SJCRH30 (cell line): ENCODE measurements at places on chromosomes 5 and 9. TPM values are rescaled to one million over a fixed set of nuclear protein-coding genes. Genes with fewer than 3 reads are reported as not detected.

Gene FSD1L
- 3.1 and 6.4 TPM in 2 replicates for total RNA-seq

Gene MED10
- 13.7 and 14.8 TPM in 2 replicates for total RNA-seq

Gene RNF224
- not detected in 2 replicates for total RNA-seq

Gene STPG3
- not detected in 2 replicates for total RNA-seq

Gene ASPN
- 0.06 TPM in 1 of 2 replicates, not detected in the other for total RNA-seq

Gene CAMK2A
- total RNA-seq: 0.41 and 0.42 TPM in 2 replicates

Gene NUP214
- total RNA-seq: 33.2 and 36.1 TPM in 2 replicates

Gene COL5A1
- total RNA-seq: 30.9 and 32.1 TPM in 2 replicates

Gene SLC31A2
- total RNA-seq: 21.6 and 23.0 TPM in 2 replicates

Gene NTNG2
- total RNA-seq: 0.15 and 0.26 TPM in 2 replicates

Gene IPPK
- 15.8 and 16.7 TPM in 2 replicates for total RNA-seq

Gene KIF24
- total RNA-seq: 5.9 and 6.8 TPM in 2 replicates

Gene IRX4
- total RNA-seq: not detected in 2 replicates

Gene MTMR12
- 19.8 and 19.9 TPM in 2 replicates for total RNA-seq

Gene SPATA31C1
- 0.10 and 0.14 TPM in 2 replicates for total RNA-seq

Gene TMEM174
- not detected in 2 replicates for total RNA-seq

Gene CEP72
- total RNA-seq: 8.1 and 9.8 TPM in 2 replicates

Gene SOWAHA
- total RNA-seq: 0.02 and 0.08 TPM in 2 replicates

Gene DOK3
- 3.0 and 6.2 TPM in 2 replicates for total RNA-seq

Gene LCP2
- total RNA-seq: not detected in 2 replicates

Gene RLN1
- not detected in 2 replicates for total RNA-seq

Gene TNFSF8
- total RNA-seq: not detected in 2 replicates

Gene SGCD
- total RNA-seq: 5.3 and 5.8 TPM in 2 replicates

Gene DMRTA1
- total RNA-seq: 1.4 and 1.6 TPM in 2 replicates

Gene PLPP7
- total RNA-seq: 1.8 TPM in 2 replicates

Gene STC2
- 114 TPM in 2 replicates for total RNA-seq

Gene TMC1
- not detected in 2 replicates for total RNA-seq

Gene PCDHGA4
- 12.9 and 14.7 TPM in 2 replicates for total RNA-seq

Gene F2RL1
- 0.02 TPM in 1 of 2 replicates, not detected in the other for total RNA-seq

Gene APBA1
- 0.35 and 0.53 TPM in 2 replicates for total RNA-seq

Gene FOXD4L4
- total RNA-seq: 0.53 and 0.59 TPM in 2 replicates

Gene RASGEF1C
- not detected in 2 replicates for total RNA-seq

Gene RNF183
- 0.05 TPM in 1 of 2 replicates, not detected in the other for total RNA-seq

Gene TIGD6
- total RNA-seq: 3.7 and 3.8 TPM in 2 replicates

Gene TRIP13
- total RNA-seq: 44.7 and 47.5 TPM in 2 replicates

Gene CD72
- total RNA-seq: not detected in 2 replicates

Gene PRKAA1
- total RNA-seq: 81.1 and 103 TPM in 2 replicates

Gene CDH9
- total RNA-seq: 0.10 TPM in 1 of 2 replicates, not detected in the other

Gene FCHSD1
- total RNA-seq: 2.0 and 2.1 TPM in 2 replicates

Gene FOXI1
- not detected in 2 replicates for total RNA-seq

Gene TMEM215
- not detected in 2 replicates for total RNA-seq

Gene NSMF
- total RNA-seq: 35.4 and 40.3 TPM in 2 replicates

Gene FANCC
- total RNA-seq: 22.8 and 28.7 TPM in 2 replicates
